ENCODE measurements at places on chromosomes 5 and 9.

GRCh38 chr9:12853051-12853450 lies 78.2 kb downstream of the LURAP1L start:
- no peak for DNase-seq

- no peak for DNase-seq
Measured at GRCh38 chr9:26520141-26520540, 372.5 kb downstream of the CAAP1 start.

- no peak for DNase-seq
Measured at GRCh38 chr9:4986296-4986695, 1.2 kb downstream of the JAK2 start.

- no peak for DNase-seq
Measured at GRCh38 chr5:166883016-166883415, 1408.4 kb upstream of the WWC1 start.

- no peak for DNase-seq
Measured at GRCh38 chr5:34621277-34622097, 34.6 kb upstream of the RAI14 start.

GRCh38 chr9:85666086-85666485 lies 75.7 kb downstream of the AGTPBP1 start:
- no peak for DNase-seq

DNA sequence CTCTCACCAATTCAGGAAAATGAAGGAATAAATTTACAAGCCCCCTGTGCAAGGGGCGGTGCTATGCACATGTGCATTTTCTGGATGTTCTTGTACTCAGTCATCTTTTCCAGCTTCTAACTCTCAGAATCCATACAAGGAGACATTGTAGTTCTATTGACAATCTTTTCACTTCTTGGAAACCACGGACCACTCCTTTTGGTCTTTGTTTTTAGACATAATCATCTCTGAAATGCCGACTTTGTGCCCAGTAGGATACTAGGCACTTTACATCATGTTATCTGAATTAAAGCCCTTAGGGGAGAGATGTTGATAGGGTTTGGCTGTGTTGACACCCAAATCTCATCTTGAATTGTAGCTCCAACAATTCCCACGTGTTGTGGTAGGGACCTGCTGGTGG lies 322.6 kb upstream of the WWC1 start:
- DNase-seq = no peak

GRCh38 chr9:72758944-72759343 lies 193.9 kb downstream of the ALDH1A1 start:
- DNase-seq = no peak

DNA sequence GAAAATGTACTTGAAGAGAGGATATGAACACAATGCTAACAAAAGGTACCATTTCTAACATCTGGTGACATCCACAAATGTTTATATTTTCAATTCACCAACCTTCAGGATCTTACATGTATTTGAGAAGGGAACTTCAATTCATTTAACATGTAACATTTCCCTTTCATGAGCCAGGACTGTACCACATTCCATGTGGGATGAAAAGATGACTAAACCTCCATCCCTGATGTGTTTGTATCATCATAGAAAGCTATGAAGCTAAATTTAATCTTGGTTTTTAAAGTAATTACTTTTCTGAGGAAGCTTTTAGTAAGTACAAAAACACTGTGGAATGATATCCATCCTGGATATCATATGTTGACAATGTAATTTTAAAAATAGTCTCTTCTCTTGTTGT lies 78.2 kb upstream of the GNA14 start:
- no peak for DNase-seq

DNA sequence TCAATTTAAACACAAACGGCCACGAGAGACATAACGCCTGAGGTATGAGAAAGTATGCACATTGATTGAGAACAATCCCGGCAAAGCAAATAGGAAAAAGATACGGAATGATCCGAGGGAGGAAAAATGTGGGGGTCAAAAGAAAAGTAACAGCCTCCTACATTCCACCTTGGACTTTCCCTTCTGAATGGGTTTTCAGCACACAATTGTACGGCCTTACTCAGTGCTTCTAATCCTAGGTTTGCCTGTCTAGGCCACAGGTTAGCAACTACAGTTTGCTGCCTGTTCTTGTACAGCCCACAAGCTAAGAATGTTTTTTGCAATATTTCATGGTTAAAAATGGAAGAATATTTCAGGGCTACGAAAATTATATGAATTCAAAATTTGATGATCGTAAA lies 46.2 kb upstream of the RNF20 start:
- DNase-seq = no peak

Measured in activated T-cell treated with anti-CD3 and anti-CD28 coated beads for 4 hours (primary cell).